ENCODE measurements at places on chromosomes 5 and 9.

GRCh38 chr5:7517006-7517405 is 121.1 kb downstream of the ADCY2 start:
- no peak for DNase-seq

DNA sequence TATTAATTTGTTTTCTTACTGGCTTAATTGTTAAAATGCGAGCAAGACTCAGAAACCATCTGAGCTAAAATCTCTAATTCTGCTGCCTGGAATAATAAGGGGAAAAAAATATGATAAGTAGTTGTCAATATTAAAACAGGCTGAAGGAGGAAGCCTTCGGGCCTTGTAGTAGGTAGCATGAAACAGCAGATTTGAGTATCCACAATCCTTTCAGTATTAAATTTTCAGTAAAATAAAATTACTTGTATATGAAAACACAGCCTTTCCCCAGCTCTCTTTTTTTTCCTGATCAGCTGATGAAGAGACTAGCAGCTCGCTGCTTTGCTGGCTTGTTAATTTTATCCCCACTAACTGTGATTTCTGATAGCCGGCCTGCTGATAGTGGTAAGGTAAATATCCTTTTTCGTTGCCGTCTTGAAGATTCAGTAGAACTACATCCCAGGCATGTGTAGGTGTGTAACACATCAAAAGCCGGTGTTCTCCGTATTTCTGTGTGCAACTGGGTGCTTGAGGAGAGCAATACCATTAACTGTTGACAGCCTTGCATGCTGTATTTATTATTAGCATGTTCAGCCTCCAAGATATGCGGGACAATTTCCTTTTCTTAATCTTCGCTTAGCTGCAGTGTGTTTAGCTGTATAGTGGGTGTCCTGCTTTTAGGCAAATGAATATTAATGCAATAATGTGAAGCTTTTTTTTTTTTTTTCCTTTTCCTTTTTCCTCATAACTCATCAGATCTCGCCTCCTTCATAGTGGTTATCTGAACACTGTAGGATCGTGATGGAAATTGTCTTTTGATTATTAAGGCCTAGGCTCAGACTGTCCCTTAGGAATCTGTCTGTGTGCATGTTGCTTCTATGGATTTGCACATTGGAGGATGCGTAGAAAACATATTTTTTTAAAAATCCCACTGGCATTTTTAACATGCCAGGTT is 144.6 kb downstream of the SMARCA2 start:
- no peak for DNase-seq

DNA sequence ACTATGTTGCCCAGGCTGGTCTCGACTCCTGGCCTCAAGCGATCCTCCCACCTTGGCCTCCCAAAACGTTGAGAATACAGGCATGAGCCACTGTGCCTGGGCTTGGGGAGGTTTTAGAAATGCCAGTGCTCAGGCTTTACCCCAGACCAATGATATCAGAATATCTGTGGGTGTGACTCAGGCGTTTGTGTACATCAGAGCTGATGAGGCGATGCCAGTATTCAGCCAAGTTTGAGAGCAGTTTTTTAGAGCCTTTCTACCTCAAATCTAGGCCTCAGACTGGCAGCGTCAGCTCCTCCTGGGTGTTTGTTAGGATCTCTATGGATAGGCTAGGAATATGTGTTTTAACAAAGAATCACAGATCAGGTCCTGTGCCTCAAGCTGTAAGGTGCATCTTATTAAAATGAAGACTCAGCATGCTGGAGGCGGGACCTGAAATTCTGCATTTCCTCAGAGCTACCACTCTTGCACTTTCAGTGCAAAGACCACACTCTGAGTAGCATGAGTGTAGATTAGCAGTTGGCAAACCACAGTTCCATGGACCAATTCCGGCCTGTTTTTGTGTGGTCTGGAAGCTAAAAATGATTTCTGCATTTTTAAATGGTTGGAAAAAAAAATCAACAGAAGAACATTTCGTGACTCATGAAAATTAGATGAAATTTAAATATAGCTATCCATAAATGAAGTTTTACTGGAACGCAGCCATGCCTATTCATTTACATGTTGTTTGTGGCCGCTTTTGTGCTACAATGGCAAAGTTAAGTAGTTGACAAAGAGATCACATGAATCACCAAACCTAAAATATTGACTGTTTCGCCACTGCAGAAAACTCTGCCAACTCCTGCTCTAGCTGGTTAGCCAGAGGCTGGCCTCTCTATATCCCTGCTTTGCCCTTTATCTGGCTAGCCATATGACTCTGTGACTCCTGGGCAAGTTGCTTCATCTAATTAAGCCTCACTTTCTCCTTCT is 92.2 kb downstream of the KLF4 start:
- DNase-seq: no peak

DNA sequence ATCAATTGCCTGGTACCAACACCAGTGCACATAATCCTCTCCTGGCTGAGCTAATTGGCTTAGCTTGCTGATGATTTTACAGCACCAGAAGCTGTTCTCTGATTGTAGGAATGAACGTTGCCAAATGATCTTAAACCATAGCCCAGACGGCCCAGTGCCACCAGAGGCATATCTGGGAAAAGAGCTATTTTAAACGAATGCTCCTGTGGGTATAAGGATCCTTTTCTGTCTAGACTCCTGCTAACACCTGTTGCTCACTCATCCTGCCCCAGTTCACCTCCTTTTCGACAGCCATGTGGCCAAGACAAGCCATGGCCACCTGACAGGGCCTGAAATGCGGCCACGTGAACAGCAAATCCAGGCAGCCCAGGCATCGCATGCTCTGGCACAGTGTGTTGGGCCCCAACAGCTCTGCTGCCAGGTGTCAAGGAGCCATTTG is 289.9 kb upstream of the SLC30A5 start:
- DNase-seq: no peak

GRCh38 chr9:130869250-130869649 is 27.4 kb downstream of the QRFP start:
- DNase-seq: no peak

GRCh38 chr5:139863855-139864558 is 68.4 kb downstream of the PSD2 start:
- no peak for DNase-seq

- DNase-seq: no peak
These were observed 17.6 kb upstream of the AGGF1 start for GRCh38 chr5:77012601-77013000.

GRCh38 chr9:8382777-8383527 is 583.4 kb upstream of the DMAC1 start:
- no peak for DNase-seq

DNA sequence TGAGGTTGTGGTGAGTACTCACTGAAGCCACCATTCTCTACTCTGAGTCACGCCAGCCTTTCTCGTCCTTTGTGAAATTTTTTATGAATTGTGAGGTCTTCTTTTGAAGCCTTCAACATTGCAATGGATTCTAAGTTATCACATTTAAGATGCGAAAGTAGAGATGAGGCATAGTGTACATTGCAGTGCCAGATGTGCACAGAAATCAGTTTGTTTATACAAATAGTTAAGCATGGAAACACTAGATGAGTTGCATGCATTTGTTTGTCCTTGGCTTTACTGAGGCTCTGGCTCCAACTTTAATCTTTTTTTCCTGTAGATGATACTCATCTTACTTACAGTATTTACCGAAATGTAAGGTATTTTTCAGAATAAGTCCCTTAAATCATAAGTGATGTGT is 453.7 kb upstream of the RIOK2 start:
- no peak for DNase-seq

DNA sequence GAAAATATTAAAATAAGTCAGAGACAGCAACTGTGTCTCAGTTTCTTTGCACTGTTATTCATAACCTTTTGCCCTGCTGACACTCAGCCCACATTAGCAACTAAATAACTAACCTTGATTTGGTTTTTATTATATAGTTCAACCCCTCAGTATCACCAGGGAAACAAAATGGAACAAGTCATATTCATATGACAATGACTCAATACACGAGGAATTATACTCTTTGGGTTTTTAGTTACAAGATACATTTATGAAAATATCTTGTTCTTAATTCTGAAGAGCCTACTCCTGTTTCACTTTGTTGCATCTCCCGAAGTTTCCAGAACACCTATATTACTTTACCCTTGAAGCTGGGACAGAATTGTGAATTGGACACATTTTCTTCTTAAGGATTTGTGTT is 845.4 kb downstream of the EFNA5 start:
- no peak for DNase-seq

- no peak for DNase-seq
These were observed 177.9 kb downstream of the CETN3 start for GRCh38 chr5:90231688-90232087.

GRCh38 chr9:113707953-113708695 is 168.0 kb upstream of the ZNF618 start:
- DNase-seq: no peak

- DNase-seq: no peak
These were observed 1782.4 kb upstream of the WWC1 start for GRCh38 chr5:166509085-166509484.

DNA sequence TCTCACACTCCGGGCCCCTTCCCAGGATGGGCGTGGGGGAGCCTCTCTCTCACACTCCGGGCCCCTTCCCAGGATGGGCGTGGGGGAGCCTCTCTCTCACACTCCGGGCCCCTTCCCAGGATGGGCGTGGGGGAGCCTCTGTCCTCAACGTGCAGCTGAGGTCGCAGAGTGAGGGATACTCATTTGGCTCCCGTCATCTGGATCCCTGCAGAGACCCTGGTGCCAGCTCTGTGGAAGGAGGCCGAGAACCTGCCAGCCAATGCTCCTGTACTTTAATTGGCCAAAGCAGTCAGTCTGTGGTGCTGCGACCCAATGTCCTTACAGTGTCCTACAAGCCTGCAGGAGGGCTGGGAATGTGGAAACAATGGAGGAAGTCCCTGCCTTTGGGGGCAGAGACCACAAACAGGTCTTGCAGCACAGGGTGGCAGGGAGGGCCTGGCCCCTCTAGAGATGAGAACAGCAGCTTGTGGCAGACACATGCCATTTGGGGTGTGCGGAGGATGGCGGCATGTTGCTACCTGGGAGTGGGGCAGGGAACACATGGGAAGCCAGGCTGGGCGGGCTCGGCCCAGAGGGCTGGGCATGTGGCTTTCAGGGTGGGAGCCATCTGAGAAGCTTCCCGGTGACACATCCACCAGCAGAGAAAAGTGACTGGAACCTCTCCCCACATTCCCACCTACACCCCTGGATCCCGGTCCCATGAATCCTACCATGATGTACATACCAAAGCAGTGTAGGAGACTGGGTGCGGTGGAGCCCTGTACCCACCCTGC is 13.6 kb upstream of the MRNIP start:
- no peak for DNase-seq

- no peak for DNase-seq
These were observed 15.8 kb upstream of the NRARP start for GRCh38 chr9:137317718-137318511.

DNA sequence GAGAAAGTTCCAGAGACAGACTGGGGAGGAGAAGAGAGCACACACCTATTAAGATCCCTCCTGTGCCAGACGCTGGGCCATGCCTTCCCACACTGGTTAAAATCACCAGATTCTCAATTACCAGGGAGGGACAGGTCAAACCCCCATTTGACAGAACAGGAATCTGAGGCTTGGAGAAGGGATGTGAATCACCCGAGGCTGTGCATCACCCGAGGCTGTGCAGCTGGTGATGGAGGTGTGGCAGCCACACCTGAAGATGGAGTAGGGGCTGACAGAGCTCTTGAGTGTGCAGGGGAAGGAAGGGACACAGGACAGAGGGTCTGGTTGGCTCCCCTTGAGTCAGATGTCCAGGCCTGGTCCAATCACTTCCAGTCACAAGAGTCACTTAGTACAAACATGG is 70.6 kb downstream of the LMX1B start:
- DNase-seq: no peak

DNA sequence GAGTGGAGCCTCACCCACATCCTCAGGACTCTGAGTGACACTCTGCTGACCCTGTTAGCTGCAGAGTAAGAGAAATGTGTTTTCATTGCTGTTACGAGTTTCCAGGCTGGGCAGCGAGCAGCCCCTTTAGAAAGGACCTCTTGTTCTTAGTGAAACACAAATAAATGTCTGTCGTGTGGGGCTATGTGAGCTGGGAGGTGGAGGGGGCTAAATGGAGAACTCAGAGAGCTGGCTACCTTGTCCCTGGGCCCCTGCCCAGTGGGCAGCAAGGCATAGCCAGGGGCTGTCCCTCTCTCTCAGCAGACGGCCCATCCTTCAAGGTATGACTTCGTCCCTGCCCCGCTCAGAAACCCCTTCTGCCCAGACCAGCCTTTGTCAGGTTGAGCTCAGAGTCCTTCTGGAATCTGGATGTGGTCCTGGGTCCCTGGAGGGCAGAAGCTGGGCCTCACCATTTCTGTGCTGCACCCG is 10.2 kb downstream of the DCANP1 start:
- no peak for DNase-seq

DNA sequence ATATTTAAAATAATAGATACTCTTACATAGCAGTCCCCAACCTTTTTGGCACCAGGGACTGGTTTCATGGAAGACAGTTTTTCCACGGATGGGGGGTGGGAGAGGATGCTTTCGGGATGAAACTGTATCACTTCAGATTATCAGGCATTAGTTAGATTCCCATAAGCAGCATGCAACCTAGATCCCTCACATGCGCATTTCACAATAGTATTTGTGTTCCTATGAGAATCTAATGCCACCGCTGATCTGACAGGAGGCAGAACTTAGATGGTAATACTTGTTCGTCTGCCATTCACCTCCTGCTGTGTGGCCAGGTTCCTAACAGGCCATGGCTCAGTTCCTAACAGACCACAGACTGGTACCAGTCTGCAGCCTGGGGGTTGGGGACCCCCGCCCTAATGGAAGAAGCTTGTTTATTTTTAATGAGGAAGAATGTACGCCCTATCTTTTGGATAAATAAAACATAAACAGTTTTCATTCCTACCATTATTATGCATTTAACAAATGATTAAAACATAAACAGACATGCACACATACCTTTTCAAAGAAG is 187.7 kb downstream of the ZSWIM6 start:
- no peak for DNase-seq

DNA sequence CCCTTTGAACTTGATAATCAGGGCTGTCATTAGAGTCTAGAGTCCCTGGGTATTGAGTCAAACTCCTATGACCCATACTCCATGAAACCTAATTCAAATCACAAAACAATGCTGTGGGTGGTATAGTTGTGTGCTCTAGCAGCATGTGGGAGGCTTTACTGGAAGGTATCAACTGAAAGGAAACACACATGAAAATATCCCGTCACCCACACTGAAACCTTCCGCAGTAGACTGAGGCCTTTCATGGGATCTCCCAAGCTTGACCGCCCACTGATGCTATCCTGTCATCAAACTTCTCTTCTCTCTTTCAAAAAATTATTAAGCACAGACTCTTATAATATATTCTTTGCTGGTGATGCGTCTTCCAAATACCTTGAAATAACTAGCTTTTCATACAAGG is 569.1 kb upstream of the MEF2C start:
- no peak for DNase-seq

GRCh38 chr5:57193757-57194413 is 20.0 kb downstream of the GPBP1 start:
- no peak for DNase-seq

Measured in SW 1271 (cell line).